ENCODE measurements at places on chromosomes 7 and 10.

DNA sequence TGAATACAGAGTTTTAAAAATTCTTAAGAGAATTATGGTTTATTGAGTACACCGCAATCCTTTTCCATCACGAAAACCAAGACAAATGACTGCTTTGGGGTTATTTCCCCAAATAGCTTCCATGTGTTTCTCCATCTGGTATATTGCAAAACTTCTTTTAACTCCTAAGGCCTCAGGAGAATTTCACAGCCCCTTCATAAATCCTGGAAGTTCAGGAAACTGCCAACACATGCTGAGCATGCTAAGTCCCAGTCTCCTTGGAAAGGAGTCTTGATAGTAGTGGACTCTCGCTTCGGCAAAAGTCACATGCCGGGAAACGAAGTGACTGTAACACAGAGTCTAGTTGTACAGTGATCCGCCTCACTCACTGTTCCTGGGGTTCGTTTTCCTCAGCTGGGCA is 88.1 kb upstream of the RSU1 start:
- DNase-seq = no peak

- DNase-seq = no peak
These were observed 117.3 kb upstream of the INHBA start for GRCh38 chr7:41820111-41820671.

DNA sequence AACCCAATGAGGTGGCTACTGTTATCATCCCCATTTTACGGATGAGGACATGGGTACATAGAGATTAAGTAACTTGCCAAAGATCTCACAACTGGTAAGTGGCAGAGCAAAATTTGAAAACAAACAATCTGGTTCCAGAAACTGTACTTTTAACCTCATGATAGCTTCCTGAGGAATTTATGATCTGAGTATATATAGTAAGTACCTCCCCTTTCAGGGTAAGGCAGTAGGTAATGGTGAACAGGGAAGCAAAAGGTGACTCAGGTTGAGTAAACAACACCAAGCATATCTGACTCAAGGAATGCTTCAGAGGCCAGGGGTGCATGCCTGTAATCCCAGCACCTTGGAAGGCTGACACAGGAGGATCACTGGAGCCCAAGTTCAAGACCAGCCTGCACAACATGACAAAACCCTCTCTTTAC is 21.1 kb downstream of the KLLN start:
- DNase-seq = no peak

- DNase-seq = no peak
These were observed 34.1 kb upstream of the FOXL3 start for GRCh38 chr7:255721-256361.

DNA sequence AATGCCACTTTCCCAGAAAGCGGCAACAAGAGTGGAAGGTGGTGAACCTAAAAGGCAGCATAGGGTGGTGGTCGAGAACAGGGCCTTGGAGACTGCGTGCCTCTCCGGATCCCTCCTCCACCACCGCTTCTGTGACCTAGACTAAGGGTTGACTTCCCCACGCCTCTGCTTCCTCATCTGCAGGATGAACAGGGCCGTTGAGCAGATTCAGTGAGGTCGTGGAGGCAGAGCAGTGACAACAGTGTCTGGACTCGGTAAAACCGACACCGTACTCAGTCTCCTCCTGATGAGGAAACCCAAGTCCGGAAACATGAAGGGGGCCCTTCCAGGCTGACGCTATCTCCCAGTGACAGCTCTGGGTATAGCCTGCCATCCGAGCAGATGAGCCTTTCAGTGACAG is 162.6 kb downstream of the CELF2 start:
- no peak for DNase-seq

DNA sequence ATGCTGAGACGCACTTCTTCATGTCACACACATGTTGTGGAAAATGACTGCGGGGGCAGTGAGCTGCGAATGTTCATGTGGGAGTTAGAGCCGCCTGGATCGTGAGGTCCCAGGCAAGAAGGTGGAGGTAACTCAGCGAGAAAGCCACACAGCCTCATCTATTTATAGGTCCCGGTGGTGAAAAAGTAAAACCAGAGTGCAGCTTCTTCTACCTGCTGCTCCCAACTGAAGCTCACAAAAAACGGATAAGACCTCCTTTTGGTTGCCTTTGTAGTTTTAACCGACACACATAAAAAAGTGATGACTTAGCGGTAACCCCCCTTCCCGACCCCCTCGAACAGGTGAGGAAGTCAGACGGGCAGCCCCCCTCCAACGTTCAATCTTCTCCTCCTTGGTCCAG is 276.9 kb downstream of the GATA3 start:
- no peak for DNase-seq

- no peak for DNase-seq
These were observed 59.0 kb upstream of the NPVF start for GRCh38 chr7:25287291-25287690.

DNA sequence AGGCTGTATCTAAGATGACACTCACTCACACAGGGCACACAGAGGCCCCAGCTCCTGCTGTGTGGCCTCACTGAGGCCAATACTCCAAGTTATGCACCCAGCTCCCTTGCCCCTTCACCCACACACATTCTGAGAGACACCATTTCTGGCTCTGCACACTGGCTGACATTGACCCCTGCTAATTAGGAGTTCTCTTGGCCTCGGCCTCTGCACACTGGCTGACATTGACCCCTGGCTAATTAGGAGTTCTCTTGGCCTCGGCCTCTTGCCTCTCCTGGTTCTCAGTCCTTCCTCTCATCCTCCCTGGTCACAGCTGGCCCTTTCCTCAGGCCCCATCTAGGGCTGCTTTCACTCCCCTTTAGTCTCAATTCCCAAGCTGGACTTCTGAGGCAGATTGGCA is 97.3 kb downstream of the GRID1 start:
- no peak for DNase-seq

DNA sequence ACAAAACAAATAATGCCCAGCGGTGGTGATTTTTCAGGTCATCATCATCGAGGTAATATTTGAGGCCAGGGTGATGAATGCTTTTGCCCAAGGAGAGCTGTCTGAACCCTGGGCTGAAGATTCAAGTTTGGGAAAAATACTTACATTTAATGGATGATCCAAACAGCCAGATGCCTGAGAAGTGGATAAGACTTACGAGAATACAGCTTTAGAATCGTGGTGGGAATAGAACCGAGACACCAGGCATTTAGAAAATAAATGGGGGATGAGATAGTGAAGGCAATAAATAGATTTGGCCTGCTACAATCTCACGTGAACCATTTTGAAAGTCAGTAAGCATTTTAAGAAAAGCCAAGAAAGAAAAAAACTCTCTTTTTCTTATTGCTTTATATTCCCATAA is 12.2 kb upstream of the PROSER2 start:
- no peak for DNase-seq

Measured in SK-N-DZ (cell line).